ENCODE measurements at places on chromosomes 16 and 17.

GRCh38 chr17:7992516-7992915 is 9.9 kb upstream of the GUCY2D start:
- DNase-seq, result no peak

DNA sequence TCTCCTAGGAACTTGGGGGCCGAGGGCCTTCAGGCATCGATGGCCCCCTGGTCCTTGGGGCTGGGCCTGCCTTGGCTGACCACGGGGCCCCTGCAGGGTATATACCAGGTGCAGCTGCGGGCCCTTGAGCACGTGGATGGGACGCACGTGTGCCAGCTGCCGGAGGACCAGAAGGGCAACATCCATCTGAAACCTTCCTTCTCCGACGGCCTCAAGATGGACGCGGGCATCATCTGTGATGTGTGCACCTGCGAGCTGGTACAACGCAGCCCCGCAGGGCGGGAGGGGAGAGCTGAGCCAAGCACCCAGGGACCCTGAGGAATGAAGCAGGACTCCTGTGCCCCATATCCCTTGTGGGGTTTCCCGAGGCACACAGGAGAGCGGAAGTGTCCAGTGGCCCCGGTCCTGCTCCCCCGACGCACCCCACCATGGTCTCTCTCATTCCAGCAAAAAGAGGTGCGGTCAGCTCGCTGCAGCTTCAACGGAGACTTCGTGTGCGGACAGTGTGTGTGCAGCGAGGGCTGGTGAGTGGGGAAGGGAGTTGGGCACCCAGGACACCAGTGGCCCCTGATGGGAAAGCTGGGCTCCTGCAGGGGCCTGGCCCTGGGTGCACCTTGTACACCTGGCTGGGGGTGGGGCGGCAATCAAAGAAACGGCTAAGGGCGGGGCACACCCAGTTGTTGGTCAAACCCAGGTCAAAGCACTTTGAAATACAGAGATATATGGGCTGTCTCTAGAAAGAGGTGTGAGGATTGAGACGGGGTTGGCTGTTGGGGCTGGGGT is 10.6 kb downstream of the ITGB4 start:
- no peak for DNase-seq

DNA sequence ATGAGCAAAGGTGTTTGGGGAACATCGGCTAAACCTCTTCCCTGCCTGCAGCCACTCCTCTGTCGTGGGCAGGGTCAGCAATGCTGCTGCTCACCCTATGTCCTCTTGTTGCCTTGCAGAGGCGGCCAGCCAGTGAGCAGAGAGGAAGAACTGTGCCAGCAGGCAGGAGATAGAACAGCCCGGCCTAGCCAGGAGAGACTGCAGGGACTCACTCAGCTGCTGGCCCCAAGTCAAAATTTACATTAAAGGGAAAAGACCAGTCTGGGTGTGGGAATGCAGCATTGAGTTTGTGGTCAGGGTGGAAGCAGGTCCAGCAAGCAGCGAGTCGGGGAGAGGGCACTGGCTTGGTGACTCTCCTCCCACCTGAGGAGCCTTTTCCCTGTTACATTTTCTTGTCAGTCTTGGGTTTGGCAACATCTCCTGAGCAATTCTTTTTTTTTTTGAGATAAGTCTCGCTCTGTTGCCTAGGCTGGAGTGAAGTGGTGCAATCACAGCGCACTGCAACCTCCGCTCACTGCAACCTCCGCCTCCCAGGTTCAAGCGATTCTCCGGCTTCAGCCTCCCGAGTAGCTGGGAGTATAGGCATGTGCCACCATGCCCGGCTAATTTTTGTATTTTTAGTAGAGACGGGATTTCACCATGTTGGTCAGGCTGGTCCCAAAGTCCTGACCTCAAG is 22.7 kb downstream of the LIG3 start:
- no peak for DNase-seq

DNA sequence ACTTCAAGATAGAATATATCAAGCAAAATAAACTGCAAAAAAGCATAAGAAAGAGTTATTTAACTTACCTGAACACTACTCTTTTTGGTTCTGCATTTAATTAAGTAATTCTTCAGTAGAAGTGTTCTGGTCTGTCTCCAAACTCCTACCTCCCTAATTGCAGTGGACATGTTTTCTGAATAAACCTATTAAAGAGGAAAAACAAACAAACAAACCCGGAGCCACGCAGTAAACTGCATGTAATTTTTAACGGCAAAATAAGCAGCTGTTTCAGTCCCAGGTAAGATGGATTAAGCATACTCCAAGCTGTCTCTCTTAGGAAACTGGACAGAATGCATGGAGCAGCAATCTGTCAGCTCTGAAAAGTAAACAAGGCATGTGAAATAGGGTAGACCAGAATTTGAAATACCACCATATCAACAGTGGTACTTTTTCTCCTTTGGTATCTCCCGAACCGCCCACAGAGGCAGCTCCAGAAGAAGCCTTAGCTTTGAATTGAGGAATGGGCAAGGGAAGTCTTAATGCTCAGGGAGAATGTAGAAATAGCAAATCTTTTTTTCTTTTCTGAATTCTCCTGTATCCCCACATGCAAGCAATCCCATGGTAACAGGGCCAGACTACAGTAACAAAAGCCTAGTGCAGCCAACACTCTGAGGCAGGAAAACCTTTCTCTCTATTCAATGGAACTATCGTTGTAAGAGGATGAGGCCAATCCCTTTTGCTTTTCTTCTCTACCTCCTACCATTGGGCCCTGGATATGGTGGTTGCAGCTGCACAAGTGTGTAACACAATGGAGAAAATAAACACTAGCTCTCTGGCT is 12.5 kb downstream of the ABCA5 start:
- DNase-seq, result no peak

DNA sequence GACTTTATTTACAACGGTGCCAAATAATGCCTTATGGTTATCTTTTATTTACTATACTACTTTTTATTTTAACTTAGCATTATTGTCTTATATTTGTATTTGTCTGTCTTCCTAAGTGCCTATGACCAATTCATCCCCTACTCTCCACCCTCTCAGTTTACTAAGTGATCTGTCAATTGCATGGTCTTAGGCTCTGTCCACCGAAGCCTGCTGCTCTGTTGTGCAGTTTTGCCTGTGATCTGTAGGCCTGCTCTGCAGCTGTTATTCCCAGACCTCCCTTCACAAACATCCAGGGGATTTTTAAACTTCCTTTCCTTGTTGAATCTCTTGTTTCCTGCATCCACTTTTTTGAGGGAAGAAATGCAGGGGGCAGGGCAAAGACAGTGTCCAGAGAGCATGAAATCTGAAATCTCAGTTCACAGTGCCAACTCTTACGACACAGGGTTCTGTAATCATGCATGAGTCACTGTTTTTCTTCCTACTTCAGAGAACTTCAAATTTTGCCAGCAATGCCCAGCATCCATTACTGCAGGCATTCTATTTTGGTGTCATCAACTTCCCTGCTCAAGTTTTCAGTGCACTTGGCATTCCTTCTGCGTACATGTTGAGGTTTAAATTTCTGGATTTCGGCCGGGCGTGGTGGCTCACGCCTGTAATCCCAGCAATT is 11.4 kb downstream of the SLFN5 start:
- DNase-seq, result peak; percentile 22

- no peak for DNase-seq
Measured at GRCh38 chr16:52077607-52078006, 469.3 kb downstream of the TOX3 start.

DNA sequence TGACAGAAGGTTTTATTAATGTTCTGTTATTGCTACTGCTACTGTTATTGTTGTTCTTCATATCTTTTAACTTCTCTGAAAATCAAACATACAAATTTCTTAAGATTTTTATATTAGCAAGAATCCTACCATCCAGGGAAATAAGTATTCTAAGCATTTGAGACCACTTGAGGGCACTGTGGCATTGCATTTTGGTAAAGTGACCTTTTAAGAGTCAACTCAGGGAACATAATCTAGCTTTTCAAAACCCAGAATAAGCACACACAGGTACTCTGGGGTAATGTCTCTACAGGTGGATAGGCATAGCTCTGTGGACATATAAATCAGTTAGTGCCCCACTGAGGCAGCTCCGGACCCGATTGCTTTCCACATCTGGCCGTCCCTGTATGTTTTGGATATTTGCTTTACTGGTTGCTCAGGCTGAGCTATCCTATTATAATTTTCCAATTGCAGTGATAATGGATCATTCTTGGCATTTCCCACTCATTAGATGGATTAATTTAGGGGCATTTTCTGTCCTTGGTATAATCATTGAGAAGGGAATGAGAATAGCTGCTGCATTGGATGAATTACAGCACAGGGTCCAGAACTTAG is 1425.1 kb upstream of the CDH8 start:
- no peak for DNase-seq

GRCh38 chr16:57953857-57954256 is 17.1 kb downstream of the CNGB1 start:
- no peak for DNase-seq

- DNase-seq, result no peak
Measured at GRCh38 chr17:5826384-5826783, 242.1 kb upstream of the NLRP1 start.

DNA sequence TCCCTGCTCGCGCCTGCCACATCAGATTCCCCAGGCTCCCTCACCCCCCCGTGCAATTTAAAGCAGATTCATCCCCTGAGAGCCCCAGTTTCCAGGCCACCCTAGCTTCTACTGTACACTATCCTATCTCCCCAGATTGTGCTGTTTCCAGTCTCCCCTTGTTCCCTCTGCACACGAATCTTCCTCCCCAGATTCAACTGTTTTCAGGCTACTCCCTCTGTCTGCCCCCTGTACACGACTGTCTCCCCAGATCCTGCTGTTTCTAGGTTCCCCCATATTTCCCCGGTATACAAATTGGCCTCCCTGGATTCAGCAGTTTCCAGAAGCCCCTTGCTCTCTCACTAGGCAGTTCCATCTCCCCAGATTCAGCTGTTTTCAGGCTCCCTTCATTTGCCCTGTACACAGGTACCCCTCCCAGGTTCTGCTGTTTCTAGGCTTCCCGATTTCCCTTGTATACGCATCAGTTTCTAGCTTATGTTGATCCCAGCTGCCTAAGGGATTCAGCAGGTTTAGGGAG is 22.9 kb downstream of the COPZ2 start:
- DNase-seq, result no peak

GRCh38 chr17:35051183-35051578 is 12.3 kb downstream of the RFFL start:
- no peak for DNase-seq

GRCh38 chr16:69110406-69110805 is 5.0 kb downstream of the HAS3 start:
- DNase-seq, result no peak

GRCh38 chr16:80914379-80915078 is 92.2 kb downstream of the CMC2 start:
- no peak for DNase-seq
